Activated T-cell treated with anti-CD3 and anti-CD28 coated beads, Interleukin-2, amount 50 U/mL, for 72 hours (primary cell): ENCODE measurements at places on chromosomes 12 and 14. TPM values are rescaled to one million over a fixed set of nuclear protein-coding genes. Genes with fewer than 3 reads are reported as not detected.

LGR5 gene
- not detected for total RNA-seq

LYZ gene
- total RNA-seq: not detected

GPR132 gene
- total RNA-seq: 49.6 TPM

EML5 gene
- 4.9 TPM for total RNA-seq

DNA sequence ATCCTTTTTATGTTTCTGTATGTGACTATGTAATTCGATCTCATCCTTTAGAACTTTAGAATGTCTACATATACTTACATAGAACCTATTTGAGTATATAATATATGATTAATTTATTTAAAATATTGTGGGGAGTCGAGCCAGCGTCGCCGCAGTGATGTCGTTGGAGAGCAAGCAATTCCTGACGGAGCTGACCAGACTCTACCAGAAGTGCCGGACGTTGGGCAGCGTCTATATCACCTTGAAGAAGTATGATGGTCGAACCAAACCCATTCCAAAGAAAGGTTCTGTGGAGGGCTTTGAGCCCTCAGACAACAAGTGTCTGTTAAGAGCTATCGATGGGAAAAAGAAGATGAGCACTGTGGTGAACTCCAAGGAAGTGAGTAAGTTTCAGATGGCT is 6.4 kb upstream of the CD27 start:
- DNase-seq: no peak

GRCh38 chr14:54206516-54206915 is 190.3 kb upstream of the CDKN3 start:
- no peak for DNase-seq

DNA sequence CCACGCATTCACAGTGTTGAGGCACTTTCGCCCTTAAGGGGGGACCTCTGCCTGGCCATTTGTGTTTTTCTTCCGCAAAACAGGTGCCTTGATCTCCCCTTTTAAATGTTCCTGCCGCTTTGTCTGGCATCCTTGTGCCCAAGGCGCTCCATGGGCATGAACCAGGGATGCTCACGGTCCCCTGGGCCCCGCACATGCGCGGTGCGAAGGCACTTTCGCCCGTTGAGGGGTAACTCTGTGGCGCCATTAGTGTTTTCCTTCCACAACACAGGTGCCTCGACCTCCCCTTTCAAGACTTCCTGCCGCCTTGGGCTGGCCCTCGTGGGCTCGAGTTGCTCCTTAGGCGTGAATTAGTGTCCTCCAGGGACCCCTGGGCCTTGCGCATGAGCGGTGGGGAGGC is 335.5 kb downstream of the ALG10 start:
- DNase-seq: no peak

DNA sequence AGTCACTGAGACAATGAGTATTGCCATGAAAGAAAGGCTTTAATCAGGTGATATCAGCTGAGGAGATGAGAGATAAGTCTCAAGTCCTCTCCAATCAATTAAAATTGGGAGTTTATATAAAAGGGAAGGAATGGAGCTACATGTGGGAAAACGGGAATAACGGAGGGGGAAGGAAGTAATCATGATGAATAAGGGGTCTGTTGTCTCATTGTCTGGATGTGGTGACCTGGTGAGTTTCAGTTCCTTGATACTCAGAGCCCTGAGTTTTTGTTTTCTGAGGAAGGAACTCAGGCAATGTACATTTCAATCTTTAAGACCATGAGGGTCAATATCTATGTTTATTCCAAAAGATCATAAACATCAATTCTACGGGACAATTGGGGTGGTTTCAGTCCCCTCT is 198.8 kb downstream of the KITLG start:
- no peak for DNase-seq

GRCh38 chr12:68958322-68958721 is 25.4 kb upstream of the CPM start:
- DNase-seq: peak; percentile 66
